HL-60 (cell line): ENCODE measurements at places on chromosomes 2 and 18.

GRCh38 chr2:226773291-226773690 lies 26.3 kb downstream of the IRS1 start:
- no peak for DNase-seq

DNA sequence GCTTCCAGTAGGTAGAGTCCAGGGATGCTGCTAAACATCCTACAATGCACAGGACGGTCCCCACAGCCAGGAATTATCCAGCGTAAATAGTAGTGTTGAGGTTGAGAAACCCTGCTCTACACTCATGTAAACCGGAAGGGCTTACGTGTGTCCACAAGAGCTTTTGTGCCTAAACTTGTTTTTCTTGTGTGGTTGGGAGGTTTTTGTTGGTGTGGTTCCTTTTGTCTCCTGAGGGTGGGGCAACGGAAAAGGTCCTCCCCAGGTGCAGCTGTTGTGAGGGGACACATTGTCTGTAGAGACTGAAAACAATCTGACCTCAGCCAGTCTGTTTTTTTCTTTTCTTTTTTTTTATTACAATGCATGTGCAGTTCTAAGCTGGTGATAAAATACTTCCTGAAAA lies 72.7 kb upstream of the MGAT5 start:
- no peak for DNase-seq

DNA sequence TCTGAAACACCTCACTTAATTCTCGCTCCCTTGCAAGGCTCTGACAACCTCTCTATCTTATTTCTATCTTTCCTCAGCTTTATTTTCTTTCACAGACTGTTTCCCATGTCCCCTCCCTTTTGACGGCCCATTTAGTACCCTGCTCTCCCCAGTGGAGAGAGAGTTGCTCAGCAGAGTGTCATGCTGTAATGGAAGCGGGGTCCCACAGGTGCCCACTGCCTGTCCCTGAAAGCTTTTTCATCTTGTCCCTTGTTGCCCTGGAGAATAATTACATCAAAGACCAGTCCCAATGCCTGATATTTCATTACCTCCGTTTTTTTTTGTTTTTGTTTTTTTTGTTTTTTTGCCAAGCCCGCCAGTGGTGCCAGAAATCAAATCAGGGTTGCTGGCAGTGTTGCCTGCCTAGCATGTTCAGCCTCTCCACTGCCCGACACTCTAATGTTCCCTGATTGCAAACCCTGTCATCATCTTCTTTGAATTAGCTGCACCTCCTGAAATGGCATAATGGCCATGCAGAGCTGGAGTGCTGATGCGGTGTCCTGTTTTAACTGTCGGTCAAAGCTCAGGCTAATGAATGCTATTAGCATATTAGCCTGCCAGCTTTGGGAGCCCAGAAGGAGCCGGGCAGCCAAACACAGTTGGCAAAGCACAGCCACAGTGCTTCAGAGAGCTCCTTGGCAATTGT lies 71.2 kb upstream of the CAVIN2 start:
- no peak for DNase-seq

- DNase-seq = no peak
Measured at GRCh38 chr2:6977113-6977741, 60.0 kb downstream of the RNF144A start.
